ENCODE measurements at places on chromosomes 3 and 15.

DNA sequence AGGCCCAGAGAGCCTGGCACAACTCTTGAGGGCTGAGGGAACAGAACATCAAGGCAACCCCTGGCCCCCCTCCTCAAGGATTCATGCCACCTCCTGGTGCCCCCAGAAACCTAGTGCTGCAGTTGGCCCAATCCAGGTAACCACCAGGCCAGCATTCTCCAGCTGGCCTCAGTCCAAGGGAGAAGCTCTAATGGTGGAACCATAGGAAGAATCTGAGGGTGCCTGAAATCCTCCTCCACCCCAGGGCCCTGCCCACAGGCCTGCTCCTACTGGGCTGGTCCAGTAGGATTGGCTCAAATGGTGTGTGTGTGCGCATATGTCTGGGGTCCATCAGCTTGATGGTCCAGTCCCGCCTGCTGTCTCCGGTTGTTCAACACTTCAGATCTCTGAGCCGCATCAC lies 7.7 kb downstream of the HYAL2 start:
- DNase-seq, result no peak

- DNase-seq, result no peak
Observed at GRCh38 chr15:69648212-69648611, 195.6 kb downstream of the RPLP1 start.

DNA sequence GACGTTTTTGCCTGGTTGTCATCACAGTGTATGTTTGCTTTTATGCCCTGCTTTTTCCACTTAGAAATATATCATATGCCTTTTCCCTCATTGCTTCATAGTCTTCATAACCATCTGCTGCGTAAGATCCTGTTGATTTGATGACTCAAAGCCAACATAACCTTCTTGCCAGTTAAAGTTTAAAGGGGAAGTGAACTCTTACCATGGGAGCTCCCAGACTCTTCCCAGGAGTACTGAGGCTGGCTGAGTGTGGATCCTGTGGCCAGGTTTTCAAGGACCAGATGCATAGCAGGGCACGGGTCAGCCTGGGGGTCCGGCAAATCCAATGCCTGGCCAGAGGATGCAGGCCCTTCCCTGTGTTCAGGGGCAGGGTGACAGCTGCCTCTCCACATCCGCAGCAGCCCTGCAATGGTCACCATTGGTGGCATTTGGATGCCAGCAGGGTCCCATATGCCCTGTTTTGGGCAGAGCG lies 42.0 kb upstream of the SACM1L start:
- DNase-seq, result peak; percentile 82

DNA sequence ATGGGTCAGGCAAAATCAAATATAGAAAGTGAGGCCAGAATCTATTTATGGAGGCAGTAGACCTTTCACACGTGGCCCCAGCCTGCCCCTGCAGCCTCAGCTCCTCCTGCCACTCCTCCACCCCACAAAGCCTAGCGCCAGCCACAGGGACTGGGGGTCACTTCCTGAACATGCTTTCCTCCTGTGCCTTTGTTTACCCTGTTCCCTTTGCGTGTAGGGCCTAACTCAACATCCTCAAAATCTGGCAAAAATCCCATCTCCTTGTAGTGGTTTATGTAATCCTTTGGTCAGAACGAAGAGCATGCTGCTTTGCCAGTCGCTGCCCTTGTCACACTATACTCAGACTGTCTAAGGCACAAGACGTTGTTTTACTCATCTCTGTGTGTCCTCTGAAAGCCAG lies 39.6 kb downstream of the KBTBD12 start:
- DNase-seq, result no peak

- DNase-seq, result peak; percentile 17
Observed at GRCh38 chr3:20462723-20463122, 276.7 kb upstream of the SGO1 start.

DNA sequence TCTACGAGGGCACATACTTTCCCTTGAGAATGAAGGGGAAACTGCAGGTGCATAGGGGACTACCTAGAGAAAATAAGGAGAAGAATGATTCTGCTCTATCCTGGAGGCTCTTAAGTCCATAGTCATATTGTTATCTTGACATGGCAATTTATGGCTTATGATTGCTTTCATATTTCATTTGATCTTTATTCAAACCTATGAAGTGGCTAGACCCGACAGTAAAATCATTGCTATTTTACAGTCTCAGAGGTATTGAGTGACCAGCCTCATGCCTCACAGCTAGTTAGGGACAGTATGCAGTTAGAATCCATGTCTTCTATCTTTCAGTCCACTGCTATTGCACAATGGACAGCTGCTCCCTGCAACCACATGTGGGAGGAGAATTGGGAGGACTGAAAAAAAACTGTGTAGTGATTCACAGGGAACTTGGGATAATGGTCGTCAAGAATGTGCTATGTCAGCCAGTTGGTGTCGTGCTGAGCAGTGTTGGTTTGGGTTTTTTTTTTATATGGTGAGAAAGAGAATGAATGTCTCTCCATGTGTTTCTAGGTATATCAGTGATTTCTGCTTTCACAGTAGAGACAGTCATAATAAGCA lies 63.2 kb upstream of the SPPL2A start:
- DNase-seq, result peak; percentile 81

- no peak for DNase-seq
Observed at GRCh38 chr15:56734013-56734635, 815 bp upstream of the ZNF280D start.

DNA sequence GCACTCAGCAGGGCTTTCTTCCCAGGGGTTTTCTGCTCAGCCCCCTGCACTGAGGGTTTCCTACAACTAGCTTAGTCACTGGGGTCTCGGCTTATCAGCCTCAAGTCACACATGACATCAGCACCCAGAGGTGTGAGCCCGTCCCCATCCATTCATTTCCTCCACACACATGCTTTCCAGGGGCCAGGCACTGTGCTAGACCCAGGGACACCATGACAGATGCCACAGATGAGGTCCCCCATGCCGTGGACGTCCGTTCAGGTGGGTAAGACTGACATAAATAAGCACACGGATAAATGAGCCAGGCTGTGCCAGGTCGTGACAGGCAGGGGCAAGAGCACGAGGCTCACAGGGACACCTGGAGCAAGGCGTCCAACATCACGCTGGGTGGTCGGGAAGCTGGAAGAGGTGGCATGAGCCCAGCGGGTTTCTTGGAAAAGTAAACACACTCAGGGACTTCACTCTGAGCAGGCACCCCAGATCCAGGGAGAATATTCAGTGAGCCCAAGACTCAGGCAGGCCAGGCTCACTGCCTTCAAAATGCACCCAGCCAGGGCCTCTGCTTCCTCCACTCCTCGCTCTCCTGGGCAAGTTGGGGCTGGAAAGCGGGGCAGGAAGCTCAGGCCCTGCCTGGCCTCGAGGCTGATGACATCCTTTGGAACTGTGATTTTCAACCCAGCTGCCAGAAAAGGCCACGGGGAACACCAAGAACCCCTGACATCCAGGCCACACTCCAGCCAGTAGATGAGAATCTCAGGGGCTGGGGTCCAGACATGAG lies 139.3 kb downstream of the CHSY1 start:
- DNase-seq, result no peak

- DNase-seq, result no peak
Observed at GRCh38 chr3:190562866-190563510, 49.1 kb downstream of the IL1RAP start.

GRCh38 chr3:73924048-73924447 lies 299.3 kb upstream of the PDZRN3 start:
- DNase-seq, result no peak

DNA sequence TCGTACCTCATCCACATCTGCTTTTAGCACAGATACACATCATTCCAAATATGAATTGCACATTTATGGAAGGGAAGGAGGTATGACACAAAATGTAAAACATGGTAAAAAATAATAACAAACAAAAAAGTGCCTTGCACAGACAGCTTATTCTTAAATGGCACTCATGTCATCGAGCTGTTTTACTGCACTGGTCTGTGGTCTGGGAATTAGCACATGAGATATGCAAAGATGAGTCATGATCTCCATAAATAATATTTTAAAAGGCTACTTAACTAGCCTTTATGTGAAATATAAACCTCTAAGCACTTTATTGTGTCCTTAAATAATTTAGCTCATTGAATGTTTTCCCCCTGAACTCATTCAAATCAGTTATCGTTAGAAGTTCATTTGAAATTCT lies 142.2 kb upstream of the ZNF385D start:
- DNase-seq, result no peak

GRCh38 chr3:61343543-61343942 lies 92.3 kb upstream of the FHIT start:
- no peak for DNase-seq

DNA sequence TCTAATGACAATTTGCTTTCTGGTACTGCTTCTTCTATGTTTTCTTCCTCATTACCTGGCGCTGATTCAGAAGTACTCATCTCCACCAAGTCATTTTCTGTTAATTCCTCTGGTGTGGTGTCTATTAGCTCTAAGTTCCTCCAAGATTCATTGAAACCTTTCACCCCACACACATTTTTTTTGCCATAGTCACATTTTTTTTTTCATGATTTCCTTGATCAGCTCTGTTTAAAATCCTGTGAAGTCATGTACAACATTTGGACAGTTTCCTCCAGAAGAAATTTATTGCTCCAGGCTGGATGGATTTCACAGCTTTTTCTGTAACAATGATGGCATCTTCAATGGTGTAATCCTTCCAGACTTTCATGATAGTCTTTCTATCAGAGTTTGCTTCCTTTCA lies 243.2 kb upstream of the VEPH1 start:
- DNase-seq, result no peak

- DNase-seq, result no peak
Observed at GRCh38 chr3:189260556-189261493, 89.1 kb downstream of the TPRG1 start.

GRCh38 chr15:64122444-64122843 lies 26.7 kb downstream of the SNX1 start:
- DNase-seq, result no peak

GRCh38 chr15:21271566-21271965 lies 168.7 kb downstream of the POTEB3 start:
- DNase-seq, result peak; percentile 16

DNA sequence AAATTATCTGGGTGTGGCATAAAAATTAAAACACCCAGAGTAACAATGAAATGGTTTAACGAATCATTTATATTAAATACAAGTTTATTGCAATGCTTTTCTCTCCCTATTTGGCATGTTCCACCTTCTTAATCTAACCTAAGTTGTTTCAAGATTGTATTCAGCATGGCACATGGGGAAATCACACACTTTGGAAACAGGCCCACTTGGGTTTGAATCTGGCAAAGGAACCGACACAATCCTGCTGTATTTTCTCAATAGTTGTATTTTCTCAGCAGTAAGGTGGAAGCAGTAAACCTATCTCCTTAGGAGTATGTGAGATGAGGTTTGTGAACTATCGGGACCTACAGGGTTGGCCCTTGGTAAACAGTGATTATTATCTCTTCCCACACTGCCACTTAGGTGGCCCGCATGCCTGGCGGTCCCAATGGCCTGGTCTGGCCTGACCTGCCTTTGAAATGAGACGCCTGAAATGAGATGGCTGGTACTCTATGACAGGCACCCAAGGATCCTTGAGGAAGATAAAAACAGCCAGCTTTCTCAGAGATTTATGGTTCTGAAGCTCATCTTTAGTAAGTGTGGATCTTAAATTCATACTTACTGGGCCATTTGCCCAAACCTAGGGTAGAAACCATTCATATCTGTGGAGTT lies 45.3 kb upstream of the VILL start:
- DNase-seq, result no peak

DNA sequence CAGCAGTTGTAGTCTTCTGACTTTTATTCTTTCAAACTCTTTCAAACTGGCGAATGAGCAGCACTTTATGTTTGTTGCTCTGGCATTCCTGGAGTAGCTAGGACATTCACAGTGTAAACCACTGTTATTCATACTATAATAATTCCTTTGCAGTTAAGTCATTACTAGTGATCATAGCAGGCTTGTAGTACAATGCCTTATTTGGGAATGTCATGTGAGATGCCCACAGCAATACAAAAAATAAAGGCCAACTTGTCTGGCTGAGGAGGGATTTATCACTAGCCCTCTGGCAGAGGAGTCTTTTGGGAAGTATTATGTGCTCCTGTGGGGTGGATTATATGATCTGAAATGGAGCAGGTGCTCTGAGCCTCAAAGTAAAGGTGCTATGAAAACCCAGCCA lies 197.2 kb downstream of the VGLL3 start:
- DNase-seq, result no peak

- DNase-seq, result no peak
Observed at GRCh38 chr15:71338265-71338664, 223.0 kb downstream of the THSD4 start.

GRCh38 chr3:4290272-4290893 lies 12.8 kb upstream of the SETMAR start:
- peak; percentile 63 for DNase-seq

- DNase-seq, result no peak
Observed at GRCh38 chr3:37812499-37812896, 49.2 kb upstream of the CTDSPL start.

DNA sequence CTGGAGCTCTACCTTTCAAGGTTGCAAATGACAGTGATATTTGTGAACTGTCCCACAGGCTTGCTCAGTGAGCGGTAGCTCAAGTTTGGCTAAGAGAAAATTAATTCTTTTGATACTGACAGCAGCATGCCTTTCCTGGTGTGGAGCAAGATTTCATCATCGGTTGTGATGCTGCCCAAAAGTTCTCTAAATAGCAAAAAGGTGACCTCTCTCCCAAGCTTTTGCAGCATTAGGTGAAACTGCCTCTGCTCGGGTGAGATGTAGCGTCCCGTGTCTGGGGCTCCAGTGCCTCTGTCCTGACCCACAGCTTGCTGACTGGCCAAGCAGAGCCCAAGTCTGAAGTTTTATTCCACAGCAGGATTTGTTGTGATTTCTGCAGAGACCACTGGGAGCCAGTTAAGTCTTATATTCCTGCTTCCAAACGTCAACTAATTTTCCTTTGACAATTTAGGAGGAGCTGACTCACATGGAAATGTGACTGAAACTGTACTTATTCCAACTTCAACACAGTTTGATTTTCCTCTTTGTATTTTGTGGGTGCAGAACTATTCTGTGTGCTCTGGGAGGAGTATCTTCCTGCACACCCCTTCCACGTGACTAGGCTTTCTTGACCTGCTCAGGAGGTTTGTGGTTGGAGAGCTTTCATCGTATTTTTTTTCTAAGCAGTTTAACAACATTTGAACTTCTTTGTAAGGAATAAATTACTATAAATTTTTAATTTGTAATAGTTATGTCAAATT lies 5.9 kb downstream of the SYNM start:
- no peak for DNase-seq

GRCh38 chr3:50554553-50554952 lies 13.0 kb downstream of the C3orf18 start:
- DNase-seq, result no peak

DNA sequence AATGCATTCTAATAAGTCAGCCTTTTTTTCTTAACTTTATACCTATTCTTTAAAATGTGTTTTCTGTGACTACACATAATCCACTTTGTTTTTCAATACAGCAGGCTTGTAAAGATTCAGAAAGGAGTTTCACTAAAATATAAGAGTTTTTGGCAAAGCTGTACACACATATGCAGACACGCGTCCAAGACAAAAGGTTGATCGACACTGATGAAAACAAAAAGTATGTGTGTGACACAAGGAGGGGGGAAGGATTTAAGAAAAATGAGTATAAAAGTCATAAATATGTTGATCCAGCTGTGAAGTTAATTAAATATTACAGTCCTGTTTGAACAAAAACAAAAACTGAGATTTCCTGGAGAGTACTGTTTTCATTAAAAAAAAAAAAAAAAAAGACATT lies 294.5 kb upstream of the RARB start:
- no peak for DNase-seq

Measured in inflammatory macrophage (primary cell).